ENCODE measurements at places on chromosomes 2 and 18. TPM values are rescaled to one million over a fixed set of nuclear protein-coding genes. Genes with fewer than 3 reads are reported as not detected.

DNA sequence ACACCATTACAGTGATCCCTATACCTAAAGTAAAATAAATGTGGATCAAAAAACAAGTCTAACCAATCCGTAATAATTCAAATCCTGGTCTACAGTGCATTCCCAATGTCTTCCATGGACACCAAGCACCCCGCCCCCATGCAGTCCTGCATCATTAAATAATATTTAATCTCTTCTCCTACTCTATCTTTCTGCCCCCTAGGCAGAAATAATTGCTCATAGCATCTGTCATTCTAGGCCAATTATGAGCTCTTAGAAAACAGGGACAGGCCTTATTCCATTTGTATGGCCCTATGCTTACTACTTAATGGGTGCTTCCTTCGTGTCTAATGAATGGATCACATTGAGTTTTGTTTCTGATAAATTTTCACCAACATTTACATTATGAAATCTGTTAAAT, 66.4 kb downstream of the PAX3 start:
- no peak for DNase-seq
- H3K27me3 ChIP-seq: no peaks in the 10 kb centered on the region
- H3K36me3 ChIP-seq: no peaks in the 10 kb centered on the region
- no peak overlapping the region for H3K4me3 ChIP-seq
- H3K4me1 ChIP-seq: no peaks in the 10 kb centered on the region
- no peak overlapping the region for H3K27ac ChIP-seq

DNA sequence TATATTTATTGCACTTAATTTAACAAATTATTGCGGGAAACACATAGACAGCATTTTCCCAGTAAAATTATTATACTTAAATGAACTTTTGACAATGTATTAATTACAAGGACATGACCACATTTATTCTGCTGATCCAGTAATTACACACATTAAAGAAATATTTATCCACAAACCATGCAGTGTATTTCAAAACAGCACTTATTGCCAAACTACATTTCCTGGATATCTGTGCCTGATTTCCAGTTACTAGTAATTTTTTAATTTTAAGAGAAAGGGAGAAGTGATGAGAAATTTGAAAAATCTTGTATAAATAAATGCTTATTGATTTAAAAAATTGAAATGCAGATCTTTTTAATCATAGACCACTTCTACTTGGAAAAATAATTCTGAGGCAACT, 1458.7 kb upstream of the ACVR2A start:
- H3K4me3 ChIP-seq: no peak overlapping the region
- H3K27ac ChIP-seq: no peak overlapping the region
- H3K36me3 ChIP-seq: no peaks in the 10 kb centered on the region
- DNase-seq: no peak
- H3K27me3 ChIP-seq: no peaks in the 10 kb centered on the region

GRCh38 chr2:126836761-126837679, 61.7 kb upstream of the TEX51 start:
- H3K36me3 ChIP-seq: no peaks in the 10 kb centered on the region
- no peaks in the 10 kb centered on the region for H3K4me1 ChIP-seq
- no peak for DNase-seq
- H3K4me3 ChIP-seq: no peak overlapping the region
- H3K27ac ChIP-seq: no peak overlapping the region

GRCh38 chr2:43170405-43171105, 55.9 kb downstream of the ZFP36L2 start:
- peak overlapping the region; percentile 89 for H3K27ac ChIP-seq
- H3K4me3 ChIP-seq: no peak overlapping the region
- H3K4me1 ChIP-seq: peaks cover 54% of the 10 kb centered on the region
- no peak for DNase-seq
- H3K36me3 ChIP-seq: no peaks in the 10 kb centered on the region
- H3K27me3 ChIP-seq: no peaks in the 10 kb centered on the region

- H3K27ac ChIP-seq: no peak overlapping the region
- no peaks in the 10 kb centered on the region for H3K36me3 ChIP-seq
- no peaks in the 10 kb centered on the region for H3K27me3 ChIP-seq
- peaks cover 10% of the 10 kb centered on the region for H3K4me1 ChIP-seq
Measured at GRCh38 chr18:12391487-12392165, 14.6 kb upstream of the AFG3L2 start.

Gene NEUROD1
- total RNA-seq: not detected

Gene SIX3
- not detected for total RNA-seq

- no peaks in the 10 kb centered on the region for H3K36me3 ChIP-seq
- H3K27ac ChIP-seq: no peak overlapping the region
- DNase-seq: no peak
- H3K27me3 ChIP-seq: no peaks in the 10 kb centered on the region
Measured at GRCh38 chr2:236587861-236588815, 18.5 kb downstream of the ACKR3 start.

Gene ANKRD44
- total RNA-seq: 1.0 TPM

- no peak overlapping the region for H3K4me3 ChIP-seq
- H3K27ac ChIP-seq: no peak overlapping the region
- H3K36me3 ChIP-seq: no peaks in the 10 kb centered on the region
- no peaks in the 10 kb centered on the region for H3K27me3 ChIP-seq
- H3K4me1 ChIP-seq: peaks cover 13% of the 10 kb centered on the region
Measured at GRCh38 chr2:61460163-61460562, 10.7 kb downstream of the USP34 start.

Gene COQ10B
- 25.0 TPM for total RNA-seq

- H3K36me3 ChIP-seq: no peaks in the 10 kb centered on the region
- no peaks in the 10 kb centered on the region for H3K4me1 ChIP-seq
- H3K27ac ChIP-seq: no peak overlapping the region
- no peaks in the 10 kb centered on the region for H3K27me3 ChIP-seq
- no peak overlapping the region for H3K4me3 ChIP-seq
- DNase-seq: no peak
Measured at GRCh38 chr2:239818531-239819011, 206.6 kb downstream of the NDUFA10 start.

Gene HOXD11
- not detected for total RNA-seq

DNA sequence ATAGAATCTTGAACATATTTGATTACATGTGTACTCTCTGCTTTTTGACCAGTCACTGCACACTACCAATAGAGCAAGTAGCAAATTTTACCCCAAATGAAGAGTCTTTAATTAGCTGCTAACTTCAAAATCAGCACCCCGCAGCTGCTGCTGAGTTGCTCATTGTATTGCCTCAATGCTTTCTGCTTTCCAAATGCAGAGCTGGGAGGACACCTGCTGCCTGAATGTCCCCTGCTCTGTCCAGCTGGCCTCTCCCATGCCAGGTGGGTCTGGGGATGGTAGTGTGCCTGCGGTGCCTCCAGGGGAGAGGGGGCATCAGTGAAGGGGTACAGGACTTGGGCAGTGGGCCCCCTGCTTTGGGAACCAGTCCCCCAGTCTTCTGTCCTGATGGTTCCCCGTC, 184.8 kb downstream of the PRKCE start:
- no peak for DNase-seq
- no peaks in the 10 kb centered on the region for H3K36me3 ChIP-seq
- H3K4me3 ChIP-seq: no peak overlapping the region
- H3K27me3 ChIP-seq: no peaks in the 10 kb centered on the region
- H3K4me1 ChIP-seq: no peaks in the 10 kb centered on the region

DNA sequence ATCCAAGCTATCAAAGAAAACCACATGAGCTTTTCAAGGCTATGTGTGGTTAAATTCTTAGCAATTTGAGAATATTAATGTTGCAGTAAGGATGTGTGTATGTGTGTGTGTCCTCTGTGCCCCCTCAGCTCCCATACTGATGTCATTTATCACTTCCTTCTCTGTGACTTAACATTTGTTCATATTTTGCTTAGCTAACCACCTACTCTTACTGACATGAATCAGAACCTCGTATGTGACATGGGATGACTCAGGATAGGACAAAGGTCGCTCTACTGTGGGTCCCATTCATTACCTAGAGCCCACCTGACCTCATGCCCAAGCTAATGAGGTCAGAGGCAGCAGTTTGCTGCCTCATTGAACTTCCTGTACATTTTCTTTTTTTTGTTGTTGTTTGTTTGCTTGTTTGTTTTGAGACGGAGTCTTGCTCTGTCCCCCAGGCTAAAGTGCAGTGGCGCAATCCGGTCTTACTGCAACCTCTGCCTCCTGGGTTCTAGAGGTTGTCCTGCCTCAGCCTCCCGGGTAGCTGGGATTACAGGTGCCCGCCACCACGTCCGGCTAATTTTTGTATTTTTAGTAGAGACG, 36.3 kb downstream of the MOGAT1 start:
- H3K4me1 ChIP-seq: peaks cover 16% of the 10 kb centered on the region
- H3K27ac ChIP-seq: peak overlapping the region; percentile 21
- H3K36me3 ChIP-seq: no peaks in the 10 kb centered on the region
- H3K4me3 ChIP-seq: no peak overlapping the region
- DNase-seq: no peak

- no peak overlapping the region for H3K4me3 ChIP-seq
- no peaks in the 10 kb centered on the region for H3K4me1 ChIP-seq
- H3K27me3 ChIP-seq: no peaks in the 10 kb centered on the region
- no peak for DNase-seq
Measured at GRCh38 chr2:34815052-34815741, 1216.1 kb upstream of the FAM98A start.

GRCh38 chr2:149885946-149886345, 298.4 kb upstream of the MMADHC start:
- H3K36me3 ChIP-seq: no peaks in the 10 kb centered on the region
- DNase-seq: no peak
- no peak overlapping the region for H3K27ac ChIP-seq
- H3K27me3 ChIP-seq: no peaks in the 10 kb centered on the region

GRCh38 chr2:172440795-172441194, 13.4 kb downstream of the ITGA6 start:
- no peaks in the 10 kb centered on the region for H3K36me3 ChIP-seq
- H3K27ac ChIP-seq: no peak overlapping the region
- no peaks in the 10 kb centered on the region for H3K27me3 ChIP-seq
- no peak overlapping the region for H3K4me3 ChIP-seq
- peaks cover 68% of the 10 kb centered on the region for H3K4me1 ChIP-seq

DNA sequence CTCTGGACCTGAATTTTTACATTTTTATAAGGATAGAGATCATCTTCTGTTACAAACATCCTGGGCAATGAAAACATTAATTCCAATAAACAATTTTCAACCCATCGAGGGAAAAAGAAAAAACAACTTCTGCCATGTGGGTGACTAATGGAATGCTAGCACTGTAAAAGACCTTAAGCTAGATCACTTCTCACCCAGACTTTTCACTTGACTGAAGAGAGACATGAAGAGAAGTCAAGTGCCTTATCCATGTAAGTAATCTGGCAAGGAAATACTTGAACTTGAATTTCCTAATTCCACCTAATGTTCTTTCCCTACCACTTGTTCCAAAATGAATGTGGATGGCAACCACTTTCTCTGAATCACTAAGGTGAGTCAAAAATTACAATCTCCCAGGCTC, 98.3 kb upstream of the ACVR1C start:
- DNase-seq: no peak
- H3K27ac ChIP-seq: no peak overlapping the region
- H3K36me3 ChIP-seq: no peaks in the 10 kb centered on the region

Gene SLC16A14
- 0.19 TPM for total RNA-seq

DNA sequence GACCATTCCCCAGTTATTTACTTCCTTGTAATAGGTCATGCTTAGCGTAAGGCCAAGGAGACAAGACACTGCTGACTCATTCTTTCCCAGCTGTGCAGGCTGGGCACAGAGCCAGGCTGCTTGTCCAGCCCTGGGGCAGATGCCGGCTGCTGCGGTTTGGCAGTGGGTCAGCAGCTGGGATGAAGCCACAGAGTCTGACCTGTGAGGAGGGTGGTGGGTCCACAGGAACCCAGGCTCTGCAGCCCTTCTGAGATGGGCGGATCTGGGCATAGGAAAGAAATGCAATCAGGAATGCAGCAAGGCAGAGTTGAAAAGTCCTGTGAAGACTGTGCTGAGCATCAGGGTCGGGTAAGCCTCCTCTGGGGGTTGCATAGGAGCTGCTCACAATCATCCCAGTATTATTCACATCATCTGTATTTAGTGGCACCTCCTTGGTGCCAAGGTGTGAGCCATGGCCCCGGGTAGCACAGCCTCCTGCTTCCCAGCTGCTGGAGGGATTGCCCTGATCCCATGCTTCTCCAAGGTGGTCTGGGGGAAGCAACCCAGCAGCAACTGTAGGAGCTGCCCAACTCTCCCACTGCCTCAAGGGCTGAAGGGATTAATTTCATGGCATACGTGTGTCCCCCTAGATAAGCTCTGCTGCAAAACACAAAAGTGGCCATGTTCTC, 139.0 kb downstream of the DDX1 start:
- no peak overlapping the region for H3K27ac ChIP-seq
- H3K27me3 ChIP-seq: no peaks in the 10 kb centered on the region
- no peaks in the 10 kb centered on the region for H3K36me3 ChIP-seq
- H3K4me1 ChIP-seq: peaks cover 42% of the 10 kb centered on the region
- no peak overlapping the region for H3K4me3 ChIP-seq
- DNase-seq: no peak

DNA sequence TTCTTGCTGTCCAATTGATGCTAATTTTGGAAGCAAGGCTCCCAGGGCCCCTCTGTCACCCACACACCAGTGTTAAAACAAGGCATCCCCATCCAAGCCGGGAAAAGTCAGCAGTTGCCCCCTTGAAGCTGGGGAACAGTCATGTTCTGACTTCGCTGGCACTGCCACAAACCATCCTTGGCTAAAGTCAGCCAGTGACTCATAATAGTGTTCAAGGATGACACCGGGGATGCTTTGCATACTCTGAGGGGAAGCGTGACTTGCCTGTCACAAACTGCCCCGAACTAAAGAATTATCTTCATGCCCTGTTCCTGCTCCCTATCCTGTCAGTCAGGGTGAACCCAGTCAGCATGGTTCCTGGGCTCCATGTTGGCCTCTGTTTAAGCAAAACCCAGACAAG, 37.0 kb downstream of the TGFA start:
- no peaks in the 10 kb centered on the region for H3K27me3 ChIP-seq
- no peak for DNase-seq

Gene CHRND
- not detected for total RNA-seq

- peaks cover 6% of the 10 kb centered on the region for H3K4me1 ChIP-seq
- no peaks in the 10 kb centered on the region for H3K36me3 ChIP-seq
- no peak overlapping the region for H3K4me3 ChIP-seq
- no peak for DNase-seq
Measured at GRCh38 chr2:236892721-236893120, 193.0 kb upstream of the COPS8 start.

Gene PID1
- total RNA-seq: 11.3 TPM

Gene TSGA10
- total RNA-seq: 9.9 TPM

DNA sequence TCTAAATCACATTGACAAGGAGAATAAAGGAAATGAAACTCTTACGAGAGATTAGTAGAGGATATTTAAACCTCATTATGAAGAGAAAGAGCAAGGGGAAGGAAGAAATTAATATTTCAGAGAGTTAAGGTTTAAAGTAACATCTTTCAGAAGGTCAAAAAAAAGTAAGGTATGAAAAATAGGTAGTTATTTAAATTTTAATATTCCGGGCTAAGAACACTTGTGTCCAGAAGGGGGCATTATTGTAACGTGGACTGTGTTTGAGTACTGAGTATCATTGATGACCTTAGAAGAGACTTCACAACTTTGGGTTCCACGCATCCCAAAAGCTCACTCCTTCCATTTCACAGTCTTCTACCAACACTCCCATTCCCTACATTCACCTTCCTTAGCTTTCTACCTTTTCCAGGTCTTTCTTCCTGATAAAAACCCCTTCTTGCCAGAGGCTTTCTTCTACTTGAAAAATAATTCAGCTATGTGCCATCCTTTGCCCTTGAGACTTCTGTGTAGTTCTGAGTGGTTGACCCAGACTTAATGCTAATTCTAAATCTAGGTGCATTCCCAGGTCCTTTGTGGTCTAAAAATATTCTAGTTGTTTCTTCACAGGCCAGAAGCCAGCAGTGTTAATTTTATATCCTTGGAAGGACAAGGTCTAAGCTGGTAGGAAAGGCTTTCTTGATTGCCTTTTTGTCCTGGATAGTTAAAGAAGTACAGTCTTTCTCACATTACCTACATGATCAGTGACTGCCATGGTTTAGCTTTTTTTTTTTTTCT, 16.5 kb downstream of the DYNC1I2 start:
- peaks cover 1% of the 10 kb centered on the region for H3K36me3 ChIP-seq
- H3K4me1 ChIP-seq: no peaks in the 10 kb centered on the region
- no peaks in the 10 kb centered on the region for H3K27me3 ChIP-seq
- no peak overlapping the region for H3K4me3 ChIP-seq
- H3K27ac ChIP-seq: no peak overlapping the region
